ENCODE measurements at places on chromosomes 12 and 14. TPM values are rescaled to one million over a fixed set of nuclear protein-coding genes. Genes with fewer than 3 reads are reported as not detected.

- no peak for DNase-seq
Measured at GRCh38 chr12:95004610-95005009, 1.1 kb upstream of the NDUFA12 start.

DNA sequence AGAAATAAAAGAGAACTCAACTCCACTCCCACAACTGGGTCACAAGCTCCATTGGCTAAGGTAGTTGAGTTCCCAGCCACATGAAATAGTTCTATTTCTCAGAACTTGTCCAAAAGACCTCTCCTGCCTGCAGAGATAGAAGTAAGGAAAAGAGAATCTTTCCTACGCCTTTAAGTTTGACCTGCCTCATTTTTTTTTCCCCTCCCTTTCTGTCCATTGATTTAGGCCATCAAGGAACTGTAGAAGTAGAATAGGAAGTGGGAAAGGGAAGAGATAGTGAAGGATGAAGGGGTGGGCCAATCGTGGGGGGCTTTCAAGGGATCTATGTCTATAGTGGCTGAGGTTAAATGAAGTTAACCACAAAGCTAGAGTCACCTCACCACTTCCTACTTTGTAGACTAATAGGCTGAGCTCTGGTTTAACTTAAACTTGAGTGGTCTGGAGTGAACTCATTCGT is 13.9 kb upstream of the NUDT4 start:
- DNase-seq, result no peak

GRCh38 chr14:99786511-99786989 is 6.7 kb upstream of the EML1 start:
- DNase-seq, result no peak

DNA sequence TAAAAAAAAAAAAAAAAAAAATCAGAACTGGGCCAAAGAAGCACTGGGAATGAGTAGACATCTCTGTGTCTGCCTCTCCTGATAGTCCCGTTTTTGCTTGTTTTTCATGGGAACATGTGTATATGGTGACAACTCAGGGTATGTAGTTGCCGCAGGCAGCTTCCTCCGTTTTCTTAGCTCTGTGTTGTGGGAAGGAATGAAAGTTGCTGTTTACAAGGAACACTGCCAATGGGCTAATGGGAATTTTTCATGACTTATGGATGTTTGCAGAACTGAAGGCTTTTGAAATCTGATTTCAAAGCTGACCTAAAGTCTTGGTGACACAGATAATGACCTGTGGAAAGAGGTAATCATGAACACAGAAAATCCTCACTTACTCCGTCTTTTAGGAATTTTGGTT is 146.4 kb upstream of the BTG1 start:
- no peak for DNase-seq

DNA sequence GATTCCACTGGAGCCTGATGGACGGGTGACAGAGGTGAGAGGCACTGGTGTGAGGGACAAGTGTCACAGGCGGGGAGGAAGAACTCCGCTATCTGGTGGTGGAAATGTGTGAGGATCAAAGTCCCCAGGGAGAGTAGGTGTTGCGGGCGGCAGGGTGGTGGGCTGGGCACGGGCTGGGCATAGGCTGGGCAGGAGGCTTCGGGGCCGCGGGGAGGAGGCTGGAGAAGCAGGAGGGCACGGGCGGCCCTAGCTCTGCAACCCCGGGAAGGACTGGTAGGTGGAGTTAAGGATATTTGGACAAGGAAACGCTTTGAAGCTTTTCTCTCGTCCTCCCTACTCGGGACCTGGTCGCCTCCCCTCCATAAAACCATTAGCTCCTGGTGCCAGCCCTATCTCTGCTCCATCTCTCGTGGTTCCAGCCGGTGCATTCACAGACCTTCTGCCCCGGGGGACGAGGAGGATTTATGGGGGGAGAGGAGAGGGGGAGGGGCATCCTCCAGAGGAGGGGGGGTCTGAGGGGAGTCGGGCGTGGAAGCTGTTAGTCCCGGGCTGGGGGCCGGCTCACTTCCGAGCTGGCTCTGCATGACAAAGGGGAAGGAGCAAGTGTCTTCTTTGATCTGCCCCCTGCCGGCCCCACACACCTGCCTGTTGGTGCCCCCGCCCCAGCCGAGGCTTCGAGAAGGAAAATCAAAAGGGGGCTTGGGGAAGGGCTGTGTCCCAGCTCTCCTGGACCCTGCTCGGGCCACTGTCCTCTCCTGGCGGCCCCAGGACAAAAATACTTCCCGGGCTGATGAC is 504 bp downstream of the WNT5B start:
- peak; percentile 32 for DNase-seq

- no peak for DNase-seq
Measured at GRCh38 chr14:102209224-102209966, 69.7 kb downstream of the WDR20 start.

DNA sequence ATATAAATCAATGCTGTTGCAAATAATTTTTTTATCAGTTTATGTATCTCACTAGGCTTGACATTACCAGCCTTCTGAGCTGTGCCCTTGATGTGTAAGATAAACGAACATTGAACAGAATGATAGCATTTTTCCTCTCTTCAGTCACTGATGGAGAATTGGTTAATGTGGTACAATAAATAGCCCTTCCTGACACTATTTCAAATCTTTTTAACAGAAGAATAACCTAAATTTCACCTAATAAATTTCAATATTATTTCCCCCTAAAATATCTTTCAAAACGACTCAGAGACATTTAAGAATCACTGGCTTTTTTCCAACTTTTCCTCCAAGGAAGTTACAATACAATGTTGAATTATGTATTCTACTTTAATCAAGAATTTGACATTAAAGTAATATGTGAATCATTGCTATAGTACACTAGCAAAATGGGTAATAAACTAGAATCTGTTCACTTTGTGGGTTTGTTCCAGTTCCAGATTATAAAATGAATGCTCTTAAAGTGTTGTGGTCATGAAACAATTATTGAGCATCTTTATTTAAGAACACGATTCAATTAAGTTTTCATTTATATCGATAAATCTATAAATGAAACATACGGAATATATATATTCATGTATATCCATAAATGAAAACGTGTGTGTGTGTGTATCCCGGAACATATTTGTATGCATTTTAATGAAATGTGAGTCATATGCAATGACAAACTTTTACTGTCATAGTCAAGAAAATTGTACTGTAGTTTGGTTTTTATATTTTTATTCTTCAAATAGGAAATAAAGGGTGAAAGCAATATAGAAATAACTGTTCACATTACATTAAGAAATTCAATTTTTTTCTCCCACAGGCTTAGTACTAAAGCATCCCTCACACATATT is 2.5 kb upstream of the ATP2B1 start:
- DNase-seq, result no peak

DNA sequence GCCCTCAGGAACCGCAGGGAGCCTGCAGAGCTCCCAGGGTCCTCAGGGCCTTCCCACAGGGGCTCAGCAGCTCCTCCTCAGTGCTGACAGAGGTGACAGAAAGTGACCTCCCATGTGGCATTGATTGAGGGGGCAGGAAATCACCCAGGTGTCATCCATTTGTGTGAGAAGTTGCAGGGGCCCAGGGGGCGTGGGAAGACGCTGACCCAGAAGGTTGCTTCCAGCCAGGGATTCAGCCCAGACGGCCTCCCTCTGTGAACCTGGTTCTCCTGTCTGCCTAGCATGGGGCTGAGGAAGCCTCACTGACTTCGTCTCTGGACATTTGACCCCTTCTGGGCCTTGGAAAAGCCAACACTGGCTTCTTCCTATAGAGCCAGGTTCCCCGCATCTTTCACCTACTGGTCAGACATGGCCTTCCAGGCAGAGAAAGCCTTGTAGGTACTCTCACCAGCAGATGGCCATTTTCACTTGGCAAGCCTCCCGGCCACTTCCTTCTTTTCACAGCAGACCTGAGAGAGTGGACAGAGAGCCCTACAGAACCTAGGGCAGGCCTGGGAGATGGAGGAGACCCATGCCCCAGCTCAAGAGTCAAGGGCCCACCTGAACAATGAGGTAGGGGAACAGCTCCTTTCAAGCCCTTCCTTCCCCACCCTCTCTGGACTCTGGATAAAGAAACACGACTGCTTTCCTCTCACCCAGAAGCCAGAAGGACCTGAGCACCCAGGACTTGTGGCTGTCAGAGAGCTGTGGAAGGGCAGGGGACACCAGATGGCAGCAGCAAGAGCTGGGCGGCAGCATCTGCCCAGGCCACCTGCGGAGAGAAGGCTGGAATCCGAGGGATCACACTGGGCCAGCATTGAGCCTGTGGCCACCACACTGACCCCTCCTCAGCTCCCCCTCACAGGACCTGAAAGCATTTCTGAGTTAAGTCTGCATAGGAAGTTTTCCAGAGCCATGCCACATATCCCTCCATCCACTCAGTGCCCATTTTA is 377.8 kb downstream of the DPF3 start:
- no peak for DNase-seq

GRCh38 chr12:1927751-1928351 is 9.4 kb upstream of the CACNA2D4 start:
- DNase-seq, result no peak

DNA sequence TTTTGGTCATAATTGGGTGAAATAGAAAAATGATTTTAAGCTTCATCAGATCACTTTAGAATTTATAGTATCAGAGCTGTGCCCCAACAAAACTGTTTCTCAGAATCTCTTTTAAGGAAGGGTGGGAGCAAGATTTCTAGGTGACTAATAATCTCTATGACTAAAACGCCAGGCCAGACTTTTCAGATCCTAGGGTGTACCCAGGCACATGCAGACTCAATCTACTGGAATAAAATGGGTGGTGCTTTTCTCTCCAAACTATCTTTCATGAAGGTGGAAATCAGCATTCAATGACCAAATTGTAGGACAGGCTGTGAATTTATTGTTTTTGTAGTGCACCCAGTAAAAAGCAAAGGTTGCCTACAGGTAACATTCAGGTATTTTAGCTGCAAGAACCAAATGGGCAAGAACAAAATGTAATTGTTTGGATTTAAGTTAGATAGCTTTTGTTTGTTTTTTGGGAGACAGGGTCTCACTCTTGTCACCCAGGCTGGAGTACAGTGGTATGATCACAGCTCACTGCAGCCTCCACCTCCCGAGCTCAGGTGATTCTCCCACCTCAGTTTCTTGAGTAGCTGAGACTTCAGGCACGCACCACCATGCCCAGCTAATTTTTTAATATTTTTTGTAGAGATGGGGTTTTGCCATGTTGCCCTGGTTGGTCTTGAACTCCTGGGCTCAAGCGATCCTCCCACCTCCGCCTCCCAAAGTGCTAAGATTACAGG is 49.5 kb downstream of the PPP2R5C start:
- no peak for DNase-seq

GRCh38 chr12:70243510-70244371 is 508 bp downstream of the CNOT2 start:
- peak; percentile 33 for DNase-seq

DNA sequence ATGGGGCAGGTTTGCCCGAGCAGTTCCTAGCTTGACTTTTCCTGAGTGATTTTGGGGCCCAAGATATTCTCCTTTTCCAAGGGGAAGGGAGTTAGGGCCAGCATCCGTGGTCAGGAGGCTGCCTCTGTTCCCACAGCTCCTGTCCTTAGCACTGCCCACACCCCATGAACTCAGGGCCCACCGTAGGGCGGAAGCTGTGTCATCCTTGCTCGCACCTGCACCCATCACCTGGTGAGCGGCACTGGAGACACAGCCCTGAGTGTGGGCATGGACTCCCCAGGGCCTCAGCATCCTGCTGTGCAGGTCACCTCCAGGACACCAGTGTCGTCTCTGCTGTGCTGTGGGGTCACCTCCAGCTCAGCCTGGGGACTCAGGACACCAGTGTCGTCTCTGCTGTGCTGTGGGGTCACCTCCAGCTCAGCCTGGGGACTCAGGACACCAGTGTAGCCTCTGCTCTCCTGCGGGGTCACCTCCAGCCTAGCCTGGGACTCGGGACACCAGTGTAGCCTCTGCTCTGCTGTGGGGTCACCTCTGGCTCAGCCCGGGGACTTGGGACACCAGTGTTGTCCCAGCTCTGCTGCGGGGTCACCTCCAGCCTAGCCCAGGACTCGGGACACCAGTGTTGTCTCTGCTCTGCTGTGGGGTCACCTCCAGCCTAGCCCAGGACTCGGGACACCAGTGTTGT is 322.9 kb downstream of the ADGRD1 start:
- no peak for DNase-seq

DNA sequence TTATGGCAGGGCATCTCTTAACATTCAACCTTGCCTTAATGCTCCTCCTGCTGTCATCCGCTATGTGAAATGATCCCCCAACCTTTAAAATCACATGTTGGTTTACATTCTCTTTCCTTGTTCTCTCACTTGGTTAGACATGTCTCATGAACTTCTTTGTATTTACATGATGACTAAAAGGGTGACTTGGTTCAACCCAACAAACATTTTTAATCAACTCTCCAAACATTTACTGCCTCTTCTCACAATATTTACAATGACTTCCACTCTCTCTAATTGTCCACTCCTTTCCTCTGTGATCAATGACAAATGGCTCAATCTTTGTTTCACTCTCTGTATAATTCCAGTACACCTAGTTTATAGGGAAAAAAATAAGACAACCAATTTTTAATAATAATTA is 506.1 kb downstream of the NELL2 start:
- DNase-seq, result no peak

- no peak for DNase-seq
Measured at GRCh38 chr12:112846619-112847018, 55.1 kb downstream of the RPH3A start.

- no peak for DNase-seq
Measured at GRCh38 chr14:62133776-62134550, 371.7 kb downstream of the SNAPC1 start.

- DNase-seq, result no peak
Measured at GRCh38 chr12:51920046-51920445, 12.7 kb downstream of the ACVRL1 start.

GRCh38 chr12:3311027-3311402 is 180.0 kb upstream of the PRMT8 start:
- DNase-seq, result no peak

- no peak for DNase-seq
Measured at GRCh38 chr12:31035967-31036665, 37.5 kb upstream of the DDX11 start.

- no peak for DNase-seq
Measured at GRCh38 chr14:101624536-101624935, 63.2 kb downstream of the DIO3 start.

GRCh38 chr14:87990682-87991081 is 2.3 kb downstream of the GALC start:
- DNase-seq, result no peak

DNA sequence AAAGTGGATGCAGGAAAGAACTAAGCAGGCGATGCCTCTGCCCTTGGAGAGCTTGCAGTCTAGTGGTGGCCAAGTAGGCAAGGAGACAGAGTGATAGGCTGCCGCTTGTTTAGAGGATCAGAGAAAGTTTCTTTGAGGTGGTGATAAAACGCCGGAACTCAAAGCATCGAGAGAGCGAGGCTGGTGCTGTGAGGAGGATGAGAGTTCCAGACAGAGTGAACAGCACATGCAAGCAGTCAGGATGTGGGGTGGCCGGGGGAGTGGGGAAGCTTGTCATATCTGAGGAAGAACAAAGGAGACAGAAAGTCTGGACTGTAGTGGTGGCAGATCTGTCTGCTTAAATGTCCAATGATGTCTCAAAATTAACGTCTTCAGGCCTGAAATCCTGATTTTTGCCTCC is 319.7 kb downstream of the SNAPC1 start:
- no peak for DNase-seq

TMPRSS12 gene
- total RNA-seq, result not detected

REM2 gene
- 1.4 TPM for total RNA-seq

ADAM20 gene
- 0.86 TPM for total RNA-seq

CCDC196 gene
- not detected for total RNA-seq

A2M gene
- total RNA-seq, result not detected

TMEM229B gene
- total RNA-seq, result 3.3 TPM

OR6S1 gene
- not detected for total RNA-seq

RNASE13 gene
- total RNA-seq, result not detected

PLEKHA5 gene
- total RNA-seq, result 0.11 TPM

EXOC3L4 gene
- total RNA-seq, result not detected

ATF7 gene
- total RNA-seq, result 29.5 TPM

SSTR1 gene
- not detected for total RNA-seq

TRIAP1 gene
- total RNA-seq, result 18.2 TPM

FITM1 gene
- total RNA-seq, result 2.4 TPM

APOF gene
- not detected for total RNA-seq
